Stimulated activated CD4-positive, alpha-beta T cell treated with anti-CD3 and anti-CD28 coated beads, Interleukin-2, amount 100 ng/mL, for 48 hours (primary cell): ENCODE measurements at places on chromosomes 4 and X.

DNA sequence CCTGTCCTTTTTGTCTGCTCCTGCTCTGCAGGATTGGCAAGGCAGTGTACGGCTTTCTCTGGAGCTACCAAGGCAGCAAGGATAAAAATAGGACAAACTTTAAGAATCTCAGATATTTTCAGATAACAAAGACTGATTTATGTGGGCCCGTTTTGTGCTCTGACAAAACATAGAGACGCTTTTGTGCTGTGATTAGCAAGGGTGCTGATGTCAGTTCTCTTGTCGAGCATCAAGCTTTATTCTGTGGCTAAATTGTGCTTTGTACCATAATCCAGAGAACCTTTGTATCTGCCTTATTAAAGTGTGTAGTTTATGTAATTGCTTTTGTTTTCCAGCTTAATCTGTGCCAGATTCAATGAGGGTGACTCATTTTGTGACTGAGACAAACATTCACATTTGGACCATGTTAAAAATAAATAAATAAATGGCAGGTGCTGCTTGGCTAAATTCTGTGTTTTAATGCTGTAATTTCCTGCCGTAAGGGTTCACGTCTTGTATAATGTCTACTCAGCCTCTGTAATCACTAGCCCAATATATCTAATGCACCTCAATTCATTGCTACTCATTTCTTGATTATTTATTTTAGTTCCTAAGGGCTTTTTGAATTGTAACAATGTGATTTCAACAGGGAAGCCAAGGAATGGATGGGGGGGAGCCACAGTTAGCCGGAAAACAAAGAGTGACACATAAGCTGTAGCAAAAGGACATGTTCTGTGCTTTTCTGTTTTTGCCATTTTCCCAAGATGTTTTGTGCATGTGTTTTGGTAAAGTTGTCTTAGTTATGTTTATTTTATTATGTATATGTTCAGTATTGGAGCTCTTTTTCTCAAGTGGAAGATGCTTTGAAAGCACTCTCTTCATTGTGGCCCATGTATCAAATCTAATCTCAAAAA, 75.1 kb downstream of the GAB1 start:
- no peak for DNase-seq

- no peak for DNase-seq
Observed at GRCh38 chr4:155114790-155115189, 93.6 kb upstream of the NPY2R start.

DNA sequence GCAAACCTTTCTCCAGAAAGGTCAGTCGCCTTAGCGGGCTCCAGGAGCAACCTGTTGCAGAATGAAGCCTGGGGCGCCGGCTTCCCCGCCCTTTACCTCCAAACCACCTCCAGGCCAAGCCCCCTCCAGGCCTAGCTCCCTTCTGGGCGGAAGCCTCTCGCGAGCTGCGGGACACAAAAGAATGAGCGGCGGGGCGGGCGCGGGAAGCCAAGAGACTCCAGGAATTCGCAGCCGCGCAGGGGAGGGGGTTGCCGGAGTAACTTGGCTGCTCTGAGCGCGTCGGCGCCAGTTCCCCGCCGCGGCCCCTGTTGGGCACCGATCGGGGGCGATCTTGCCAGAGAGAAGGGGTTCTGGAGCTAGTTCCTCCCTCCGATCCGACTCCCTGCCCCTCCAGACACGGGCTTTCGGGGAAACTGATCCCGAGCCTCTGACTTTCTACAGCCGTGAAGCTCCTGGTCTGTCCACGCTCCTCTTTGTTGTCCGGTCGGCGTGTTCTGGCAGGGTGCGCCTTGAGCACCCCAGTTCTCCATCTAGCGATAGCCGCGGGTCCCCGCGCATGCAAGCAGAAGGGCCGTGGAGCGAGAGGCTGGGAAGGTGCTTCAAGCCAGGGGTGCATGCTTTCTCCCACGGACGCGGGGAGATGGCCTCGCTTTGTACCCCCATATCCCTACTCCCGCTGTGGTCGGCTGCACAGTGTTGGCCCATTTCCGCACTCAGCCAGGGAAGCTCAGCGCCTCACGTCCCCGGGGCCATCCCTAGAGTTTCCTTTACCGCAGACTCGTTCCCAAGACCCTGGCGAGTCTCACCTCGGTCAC, 1.2 kb downstream of the PROM1 start:
- DNase-seq: no peak

GRCh38 chr4:105670684-105671083, 37.8 kb downstream of the INTS12 start:
- DNase-seq: no peak

- no peak for DNase-seq
Observed at GRCh38 chr4:1446502-1447386, 40.5 kb upstream of the NKX1-1 start.

DNA sequence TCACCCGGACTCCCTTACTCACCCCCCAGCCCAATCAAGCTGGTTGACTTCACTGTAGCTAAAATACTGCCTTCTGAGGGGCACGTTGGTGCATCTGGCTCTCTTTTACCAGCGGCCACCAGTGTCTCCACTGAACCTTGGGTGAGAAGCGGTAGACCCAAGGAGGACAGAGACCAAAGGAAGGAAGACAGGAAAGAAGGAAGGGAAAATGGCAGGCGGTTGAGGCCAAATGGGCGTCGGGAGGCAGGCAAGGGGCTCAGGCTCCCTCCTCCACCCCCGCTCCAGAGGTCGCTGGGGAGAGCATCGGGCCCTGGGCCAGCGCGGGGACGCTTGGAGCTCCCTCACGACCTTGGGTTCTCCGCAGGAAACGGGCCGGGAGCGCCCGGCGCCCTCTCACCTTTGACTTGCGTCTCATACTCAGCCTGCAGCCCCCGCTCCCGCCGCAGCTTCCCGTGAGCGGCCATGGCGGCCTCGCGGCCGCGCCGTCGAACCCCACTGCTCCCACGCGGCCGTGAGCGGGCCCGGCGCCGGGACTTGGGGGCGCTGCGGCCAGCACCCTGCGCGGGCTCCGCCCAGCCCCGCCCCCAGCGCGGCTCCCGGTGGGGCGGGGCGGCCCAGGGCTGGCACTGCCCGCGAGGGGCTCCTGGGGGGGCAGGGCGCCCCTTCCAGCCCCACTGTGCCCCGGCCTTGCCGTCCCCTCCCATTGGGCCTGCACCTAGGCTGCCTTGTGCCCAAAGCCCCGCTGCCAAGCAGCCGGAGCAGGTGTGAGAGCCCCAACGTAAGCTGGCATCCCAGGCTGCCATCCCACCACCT, at the start of gene ARHGAP4:
Gene ARHGAP4, minus strand, starts transcription at position 526 of the 813 bp plus-strand sequence. Its CDS starts 62 bp downstream, at position 464.
- DNase-seq: peak; percentile 45

- no peak for DNase-seq
Observed at GRCh38 chr4:75660491-75660890, 12.7 kb downstream of the G3BP2 start.

DNA sequence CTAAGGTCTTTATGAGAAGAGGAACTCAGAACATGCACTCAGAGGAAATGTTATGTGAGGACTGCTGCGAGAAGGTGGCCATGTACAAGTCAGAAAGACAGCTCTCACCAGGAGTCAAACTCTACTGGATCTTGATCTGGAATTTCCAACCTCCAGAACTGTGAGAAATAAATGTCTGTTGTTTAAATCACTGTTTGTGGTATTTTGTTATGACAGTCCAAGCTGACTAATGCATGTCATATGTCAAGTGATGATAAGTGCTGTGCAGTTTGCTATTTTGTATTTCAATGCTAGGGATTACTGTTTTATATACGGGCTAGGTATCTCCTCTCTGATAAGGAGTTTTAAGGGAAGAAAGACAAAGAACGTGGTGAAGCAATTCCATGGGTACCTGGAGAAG, 162.3 kb downstream of the CPEB2 start:
- no peak for DNase-seq

- DNase-seq: no peak
Observed at GRCh38 chr4:80094191-80094590, 21.2 kb upstream of the ANTXR2 start.

DNA sequence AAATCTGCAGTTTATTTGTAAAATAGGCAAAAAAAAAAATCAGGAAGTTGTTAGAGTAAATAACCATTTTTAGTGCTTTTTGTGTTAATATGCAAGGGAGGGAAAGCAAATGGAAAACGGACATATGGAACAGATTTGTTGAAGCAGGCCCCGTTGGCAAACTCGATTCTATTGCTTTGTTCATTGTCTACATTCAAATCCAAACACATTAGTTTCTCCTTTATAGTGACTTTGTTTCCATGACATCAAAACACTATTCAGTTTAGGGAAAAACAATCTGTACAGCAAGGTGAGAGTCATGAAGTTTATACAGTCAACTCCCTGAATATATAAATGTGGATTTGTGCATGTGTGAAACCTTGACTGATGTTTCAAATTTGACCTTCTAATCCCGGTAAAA, 142.2 kb downstream of the FAM47A start:
- DNase-seq: no peak

DNA sequence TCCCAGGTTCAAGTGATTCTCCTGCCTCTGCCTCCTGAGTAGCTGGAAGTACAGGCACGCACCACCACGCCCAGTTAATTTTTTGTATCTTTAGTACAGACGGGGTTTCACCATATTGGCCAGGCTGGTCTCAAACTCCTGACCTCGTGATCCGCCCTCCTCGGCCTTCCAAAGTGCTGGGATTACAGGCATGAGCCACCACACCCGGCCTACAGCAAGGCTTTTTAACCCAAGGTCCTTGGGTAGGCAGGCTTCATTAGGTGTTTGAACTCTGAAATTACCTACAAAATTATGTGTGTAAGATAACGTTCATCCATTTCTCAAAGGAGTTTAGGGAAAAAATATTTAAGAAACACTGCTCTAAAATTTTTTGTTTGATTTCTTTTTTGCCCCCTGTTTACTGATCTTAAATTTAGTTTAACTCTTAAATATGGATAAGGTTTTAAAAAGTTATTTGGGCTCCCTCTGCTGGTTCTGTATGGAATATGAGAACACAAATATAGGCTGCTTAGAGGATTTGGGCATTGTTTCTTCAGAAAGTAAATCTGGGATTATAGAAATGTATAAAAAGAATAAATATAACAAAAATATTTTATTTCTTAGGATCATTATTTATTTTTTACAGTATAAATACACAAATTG, 92.8 kb downstream of the CBR4 start:
- no peak for DNase-seq

DNA sequence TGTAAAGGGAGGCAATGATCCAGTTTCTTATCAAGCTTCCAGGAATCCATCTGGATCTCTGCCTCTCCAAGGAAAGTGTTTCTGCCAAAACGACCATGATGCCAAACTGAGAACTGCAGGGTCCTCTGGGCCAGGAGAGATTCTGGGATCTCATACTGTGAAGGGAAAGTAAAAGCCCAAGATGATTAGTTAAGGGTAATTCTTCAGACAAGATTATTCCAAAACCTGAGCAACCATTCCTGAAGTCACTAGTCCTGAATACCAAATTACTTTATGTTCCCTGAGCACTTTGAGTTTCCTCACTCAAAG, 42.0 kb downstream of the SRPX2 start:
- DNase-seq: no peak

DNA sequence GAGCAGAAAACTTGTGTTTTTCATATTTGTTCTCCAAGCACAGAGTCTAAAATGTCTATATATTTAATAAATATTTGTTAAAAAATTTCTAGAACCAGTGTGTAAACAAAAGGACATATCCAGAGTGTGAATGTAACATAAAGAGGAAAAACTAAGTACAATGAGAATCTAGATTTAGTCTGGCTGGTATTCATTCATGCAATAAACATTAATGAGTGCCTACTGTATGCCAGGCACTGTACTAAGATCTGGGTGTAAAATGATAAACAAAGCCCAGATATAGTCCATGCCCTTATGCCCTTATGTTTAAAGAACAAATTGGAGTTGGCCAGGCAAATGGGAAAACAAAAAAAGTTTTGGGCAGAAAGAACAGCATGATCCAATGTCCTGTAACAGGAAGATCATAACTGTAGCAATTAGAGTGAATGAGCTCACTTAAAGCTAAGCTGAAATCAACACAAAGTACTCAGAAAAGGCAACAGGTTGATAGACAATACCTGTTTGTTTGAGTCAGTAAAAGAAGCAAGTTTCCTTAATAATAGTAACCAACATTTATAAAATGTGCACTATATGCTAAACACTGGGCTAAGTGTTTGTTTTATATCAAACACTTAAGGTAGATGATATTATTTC, 1.3 kb upstream of the TMLHE start:
- no peak for DNase-seq

DNA sequence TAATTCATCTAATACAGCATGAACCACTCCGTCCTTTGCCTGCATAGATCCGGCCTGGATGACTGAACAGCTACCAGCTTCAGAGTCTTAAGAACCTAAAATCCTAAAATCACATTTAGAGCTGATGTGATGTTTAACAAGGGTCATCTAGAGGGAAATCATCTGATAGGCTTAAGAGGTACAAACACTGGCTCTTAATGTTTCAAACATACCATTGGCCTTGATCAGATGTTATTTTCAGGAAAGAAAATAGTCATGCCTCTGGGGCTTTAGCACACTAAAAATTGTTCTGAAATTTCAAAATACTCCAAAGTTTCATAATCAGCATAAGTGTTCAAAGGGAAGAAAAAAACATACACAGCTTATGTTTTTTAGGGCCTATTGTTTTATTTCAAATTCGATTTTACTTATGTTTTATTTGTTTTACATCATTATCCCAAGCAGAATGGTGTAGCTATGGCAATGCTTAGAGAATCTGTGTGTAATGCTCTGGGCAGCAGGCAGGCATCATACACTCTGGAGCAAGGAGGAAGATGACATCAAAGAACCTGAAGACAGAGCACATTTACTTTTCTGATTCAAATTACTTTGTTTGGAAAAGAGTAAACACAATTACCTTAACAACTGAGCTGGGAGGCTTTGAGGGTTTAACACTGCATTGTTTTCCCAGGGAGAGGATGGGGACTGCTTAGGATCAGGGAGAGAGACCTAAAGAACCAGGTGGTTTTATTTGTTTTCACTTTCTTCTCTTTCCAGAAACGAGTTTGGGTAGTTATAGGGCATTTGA, 25.3 kb upstream of the LEF1 start:
- no peak for DNase-seq

DNA sequence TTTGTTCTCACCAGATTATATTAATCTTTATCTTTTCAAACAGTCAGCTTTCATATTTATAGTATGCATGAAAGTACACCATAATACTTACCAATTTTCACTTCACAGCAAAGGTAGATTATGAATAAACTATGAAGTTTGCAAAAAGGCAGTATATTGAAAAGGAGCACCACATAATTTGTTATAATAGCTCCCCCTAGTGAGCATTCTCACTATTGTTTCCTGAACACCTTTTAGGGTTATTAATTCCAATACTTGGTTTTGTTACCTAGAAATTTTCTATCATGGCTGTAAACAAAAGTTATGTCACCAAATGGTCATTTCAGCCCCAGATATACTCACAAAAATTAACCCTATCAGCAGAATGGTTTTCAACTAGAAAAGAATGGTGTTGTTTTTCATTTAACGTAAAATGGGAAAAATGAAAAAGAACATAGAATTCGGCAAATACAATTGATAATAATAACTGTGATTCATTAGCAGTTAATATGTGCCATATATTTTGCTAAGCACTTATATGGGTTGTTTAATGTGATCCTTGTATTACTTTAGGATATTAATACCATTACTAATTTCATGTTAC, 30.2 kb upstream of the NKX6-1 start:
- DNase-seq: no peak

DNA sequence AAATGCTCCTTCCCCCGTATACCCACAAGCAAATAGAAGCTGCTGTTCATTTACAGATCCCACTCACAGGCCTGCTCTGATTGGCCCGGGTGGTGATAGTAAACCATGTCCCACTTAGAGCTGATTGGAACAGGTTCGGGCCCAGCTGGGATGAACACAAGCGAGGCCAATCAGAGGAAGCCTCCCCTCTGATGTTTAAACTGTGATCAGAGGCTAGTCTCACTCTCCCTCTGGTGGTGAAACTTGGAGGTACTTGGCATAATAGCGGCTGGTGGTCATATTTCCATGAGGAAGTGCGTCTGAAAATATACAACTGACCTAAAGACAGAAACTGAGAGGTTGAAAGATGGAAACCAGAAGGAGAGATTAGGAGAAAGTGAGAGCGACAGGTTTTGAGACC, 51.5 kb upstream of the TRPC3 start:
- DNase-seq: peak; percentile 24
